ENCODE measurements at places on chromosomes 3 and 15. TPM values are rescaled to one million over a fixed set of nuclear protein-coding genes. Genes with fewer than 3 reads are reported as not detected.
A peak's percentile ranks its signal among the peaks of the same experiment; 100 is the strongest.

DNA sequence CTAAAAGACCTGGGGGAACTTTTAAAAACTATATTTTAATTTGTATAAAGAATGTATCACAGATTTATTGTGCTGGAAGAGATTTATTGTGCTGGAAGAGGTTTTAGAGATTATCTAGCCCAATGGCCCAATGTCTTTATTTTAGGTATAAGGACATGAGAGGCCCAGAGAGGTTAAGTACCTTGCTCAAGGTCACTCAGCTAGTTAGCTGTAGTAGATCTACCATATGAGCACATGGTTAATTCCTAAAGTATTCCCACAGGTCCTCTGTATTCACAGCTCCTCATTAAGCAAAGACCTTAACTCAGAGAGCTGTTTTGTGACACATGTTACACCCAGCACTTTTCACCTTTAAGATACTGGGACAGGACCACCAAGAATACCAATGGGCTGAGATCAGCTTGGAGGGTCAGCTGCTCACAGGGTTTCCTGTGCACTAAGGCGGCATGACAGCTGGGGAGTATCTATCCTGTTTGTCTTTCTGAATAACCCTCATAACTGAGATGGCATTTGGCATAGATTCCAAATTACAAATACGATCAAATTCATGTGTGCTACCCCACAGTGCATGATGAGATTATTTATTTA lies 143.1 kb upstream of the TBL1XR1 start:
- DNase-seq: no peak

DNA sequence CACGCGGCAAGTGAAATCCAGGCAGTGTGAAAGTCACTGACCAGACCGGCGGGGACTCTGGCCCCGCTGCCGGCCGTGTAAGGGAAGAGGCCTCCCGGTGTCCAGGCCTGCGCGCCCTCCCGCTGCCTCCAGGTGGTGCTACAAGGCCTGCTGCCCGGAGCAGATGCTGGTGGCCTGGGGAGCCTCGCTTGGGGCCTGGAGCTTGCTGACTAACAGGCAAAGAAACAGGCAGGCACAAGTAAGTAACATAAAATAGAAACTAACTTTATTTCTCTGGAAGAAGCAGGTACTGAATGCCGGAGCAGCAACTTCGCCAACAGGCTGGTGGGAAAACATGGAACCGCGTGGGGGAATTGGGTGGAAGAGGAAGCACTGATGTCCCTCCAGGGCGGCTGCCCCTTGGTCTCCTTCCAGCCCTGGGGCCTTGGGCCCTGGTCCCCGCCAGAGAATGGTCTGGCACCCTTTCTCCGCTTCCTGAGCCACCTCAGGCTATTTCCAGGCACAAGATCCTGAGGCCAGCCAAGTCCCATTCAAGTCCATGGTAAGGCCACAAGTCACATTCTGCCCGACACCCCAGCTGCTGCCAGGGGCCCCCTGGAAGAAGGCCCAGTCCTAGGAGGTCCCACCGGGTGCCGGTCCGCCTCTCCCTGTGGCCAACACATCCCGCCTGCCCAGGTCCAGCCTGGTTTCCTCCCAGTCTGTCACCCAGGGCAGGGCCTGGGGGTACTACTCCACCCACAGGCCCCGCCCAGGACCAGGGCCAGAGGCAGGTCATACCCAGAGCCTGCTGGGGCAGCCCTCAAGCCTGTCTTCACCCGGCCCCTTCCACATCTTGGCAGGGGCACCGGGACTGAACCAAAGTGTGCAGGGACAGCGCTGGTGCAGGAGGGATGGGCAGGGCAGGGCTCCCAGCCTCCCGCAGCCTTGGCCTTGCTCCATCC lies 45.0 kb downstream of the TNK2 start:
- peak; percentile 92 for DNase-seq

GRCh38 chr3:17423786-17424536 lies 318.5 kb downstream of the TBC1D5 start:
- no peak for DNase-seq

The IGSF10 gene
- total RNA-seq: 30.9 TPM

DNA sequence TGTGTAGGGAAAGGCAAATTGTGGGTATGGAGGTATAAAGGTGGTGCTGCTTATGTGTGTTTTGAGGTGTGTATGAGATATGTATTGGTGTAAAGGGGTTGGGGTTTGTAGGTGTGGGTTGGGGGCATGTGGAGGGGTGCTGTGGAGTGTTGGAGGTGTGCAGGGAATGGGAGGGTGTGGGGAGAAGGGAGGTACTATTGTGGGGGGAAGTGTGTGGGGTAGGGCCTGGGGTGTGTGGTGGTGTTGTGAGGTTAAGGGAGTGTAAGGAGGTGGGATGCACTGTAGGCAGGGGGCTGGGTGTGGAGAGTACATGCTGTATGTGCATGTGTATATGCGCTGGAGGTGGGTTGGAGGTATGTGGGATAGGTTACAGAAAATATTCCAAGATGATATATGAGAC lies 15.7 kb downstream of the CCDC12 start:
- DNase-seq: no peak
